ENCODE measurements at places on chromosomes 13 and 19.

- DNase-seq: no peak
These were observed 11.4 kb downstream of the GPR180 start for GRCh38 chr13:94613051-94613450.

DNA sequence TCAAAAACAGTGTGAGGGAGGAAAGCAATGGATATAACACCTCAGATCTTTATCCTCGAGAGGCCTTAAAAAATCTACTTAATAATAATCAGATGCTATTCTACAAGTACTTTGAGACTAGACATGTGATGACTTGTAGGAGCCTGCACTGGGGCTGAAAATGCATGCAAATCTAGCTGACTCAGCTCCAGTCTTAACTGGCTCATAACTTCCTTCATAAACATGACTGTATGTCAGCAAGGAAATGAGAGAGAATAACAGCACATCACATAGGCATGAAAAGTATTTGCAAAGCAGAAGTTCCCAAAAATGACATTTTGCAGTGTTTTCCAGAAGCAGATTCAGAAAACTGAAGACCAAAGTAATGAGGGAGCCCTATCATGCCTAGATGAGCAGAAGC lies 38.1 kb downstream of the PSG5 start:
- DNase-seq: no peak

- DNase-seq: no peak
These were observed 15.9 kb downstream of the KL start for GRCh38 chr13:33032037-33032625.

- no peak for DNase-seq
These were observed 249.0 kb downstream of the LHFPL6 start for GRCh38 chr13:39353988-39354387.

- no peak for DNase-seq
These were observed 295.0 kb downstream of the ZNF536 start for GRCh38 chr19:30667227-30667626.

GRCh38 chr13:109233293-109233692 lies 553.1 kb downstream of the IRS2 start:
- DNase-seq: no peak

DNA sequence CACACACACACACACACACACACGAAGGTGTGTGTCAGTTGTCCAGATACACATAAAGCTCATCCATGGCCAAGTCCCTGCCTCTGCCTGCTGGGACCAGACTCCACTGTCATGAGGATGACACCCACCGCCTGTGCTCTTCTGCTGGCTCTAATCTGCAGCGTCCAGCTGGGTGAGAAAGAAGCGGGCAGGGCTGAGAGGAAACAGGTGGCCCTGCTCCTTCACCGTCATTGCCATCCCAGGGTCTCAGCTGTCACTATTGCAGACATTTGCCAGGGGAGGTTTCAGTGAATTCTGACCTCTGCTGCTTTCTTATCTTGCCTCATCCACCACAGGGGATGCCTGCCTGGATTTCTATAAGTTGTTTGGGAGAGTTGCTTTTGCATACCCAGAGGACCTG lies 31.4 kb downstream of the SCGB2B2 start:
- DNase-seq: no peak

GRCh38 chr13:48994706-48995105 lies 19.0 kb downstream of the FNDC3A start:
- no peak for DNase-seq

- DNase-seq: no peak
These were observed 1227.9 kb upstream of the SPRY2 start for GRCh38 chr13:81568824-81569223.

- DNase-seq: no peak
These were observed 1.8 kb downstream of the ZNF175 start for GRCh38 chr19:51572908-51573307.

GRCh38 chr19:7901337-7901736 lies 2.3 kb upstream of the MAP2K7 start:
- no peak for DNase-seq

GRCh38 chr13:27830010-27830409 lies 37.7 kb downstream of the GSX1 start:
- DNase-seq: peak; percentile 78

DNA sequence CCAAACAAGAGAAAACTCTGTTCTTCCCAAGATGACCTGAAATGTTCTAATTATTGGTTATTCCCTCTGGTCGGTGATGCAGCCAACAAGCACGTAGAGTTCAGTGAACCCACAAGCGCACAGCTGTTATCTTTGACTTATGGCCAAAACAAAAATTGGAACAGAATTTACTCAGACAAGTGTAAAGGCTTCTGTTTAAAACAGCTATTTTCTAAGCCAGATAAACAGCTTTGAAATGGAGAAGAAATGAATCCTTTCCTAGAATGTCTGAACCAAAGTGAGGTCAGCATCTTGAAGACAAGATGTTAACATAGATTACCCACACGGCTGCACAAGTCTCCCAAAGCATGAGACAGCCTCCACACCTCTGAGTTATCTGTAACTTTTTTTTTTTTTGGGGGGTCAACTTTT lies 669.2 kb downstream of the DIAPH3 start:
- no peak for DNase-seq

DNA sequence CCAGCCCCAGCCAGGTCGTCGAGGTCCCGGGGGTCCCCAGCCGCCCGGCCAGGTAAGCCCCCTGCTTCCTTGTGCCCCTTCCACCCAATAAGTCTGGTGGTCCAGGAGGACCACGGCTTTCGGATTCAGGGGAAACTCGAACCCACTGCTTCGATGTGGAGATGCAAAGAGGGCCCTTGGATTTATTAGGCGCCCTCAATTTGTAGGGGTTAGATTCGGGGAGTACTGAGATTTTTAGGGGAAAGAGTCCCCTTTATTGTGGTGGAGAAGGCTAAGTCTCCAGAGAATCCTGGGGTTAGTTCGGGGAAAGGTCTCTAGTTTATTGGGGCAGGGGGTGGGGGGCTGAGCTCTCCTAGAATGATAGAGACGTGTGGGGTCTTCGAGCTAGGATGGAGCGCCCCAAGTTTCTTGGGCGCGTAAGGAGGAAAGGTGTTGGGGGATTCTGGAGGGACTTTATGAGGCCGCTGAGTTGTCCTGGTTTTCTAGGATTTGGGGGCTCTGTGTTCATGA lies 3.8 kb upstream of the LTBP4 start:
- DNase-seq: no peak

- no peak for DNase-seq
These were observed 693.4 kb downstream of the PCDH9 start for GRCh38 chr13:66536746-66537145.

DNA sequence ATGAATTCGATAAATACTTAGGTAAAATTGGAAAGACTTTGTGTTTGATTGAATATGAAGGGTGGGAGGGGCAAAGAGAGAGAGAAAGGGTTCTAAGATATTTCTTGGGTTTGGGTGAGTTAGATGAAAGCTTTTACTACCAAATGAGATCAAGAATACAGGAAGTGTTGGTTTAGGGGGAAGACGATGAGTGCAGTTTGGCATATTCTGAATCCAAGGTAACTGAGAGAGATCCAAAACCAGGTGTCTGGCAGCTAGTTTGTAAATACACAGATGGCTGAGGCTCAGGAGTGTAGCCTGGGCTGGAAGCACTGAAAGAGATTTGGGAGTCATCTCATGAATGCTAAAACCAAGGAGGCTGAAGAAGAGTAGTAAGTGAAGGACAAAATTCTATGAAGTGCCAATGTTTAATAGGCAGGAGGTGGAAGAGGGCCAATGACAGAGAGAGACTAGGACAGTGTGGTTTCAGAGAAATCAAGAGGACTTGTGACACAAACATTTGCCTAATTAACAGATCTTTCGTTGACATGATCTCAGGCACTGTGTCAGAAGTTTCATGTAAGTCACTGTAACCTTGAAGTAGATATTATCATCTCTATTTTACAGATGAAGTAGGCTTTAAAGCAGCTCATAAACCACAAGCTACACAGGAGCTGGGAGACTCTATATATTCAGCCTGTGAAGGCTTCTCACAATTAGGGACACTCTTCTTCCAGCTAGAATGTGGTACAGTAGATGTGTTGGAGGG lies 70.2 kb upstream of the ZDHHC20 start:
- DNase-seq: no peak

DNA sequence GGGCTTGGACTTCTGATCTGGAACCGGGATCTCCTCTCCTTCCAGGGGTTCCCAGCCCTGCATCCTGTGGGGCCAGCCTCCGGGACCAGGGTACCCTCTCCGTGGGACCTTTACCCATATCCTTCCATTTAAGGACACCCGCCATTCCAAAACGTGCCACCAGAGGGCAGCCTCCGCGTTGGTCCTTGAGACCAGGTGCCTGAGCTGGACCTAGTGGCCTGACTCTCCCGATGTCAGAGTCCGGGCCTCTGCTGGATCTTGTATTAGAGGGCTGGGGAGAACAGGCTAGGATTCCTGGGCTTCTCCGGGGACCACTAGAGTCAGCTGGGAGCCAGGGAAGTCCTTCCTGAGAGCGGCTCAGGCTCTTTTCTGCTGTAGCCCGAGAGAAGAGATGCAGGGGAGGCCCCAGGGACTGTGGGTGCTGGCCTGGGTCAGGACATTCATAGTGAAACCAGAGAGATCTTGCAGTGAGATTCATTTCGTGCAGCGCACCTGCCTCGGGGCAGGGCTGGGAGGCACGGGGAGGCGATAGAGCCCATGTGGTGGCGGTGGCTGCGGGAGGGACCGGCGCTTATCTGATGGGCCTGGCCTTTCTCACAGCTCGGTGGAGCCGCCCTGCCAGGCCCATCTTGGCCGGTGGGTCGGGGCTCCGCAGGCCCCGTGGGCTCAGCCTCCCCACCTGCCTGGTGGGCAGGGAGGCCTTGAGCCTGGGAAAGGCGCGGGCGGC lies 9.8 kb upstream of the SLC7A10 start:
- DNase-seq: peak; percentile 84

DNA sequence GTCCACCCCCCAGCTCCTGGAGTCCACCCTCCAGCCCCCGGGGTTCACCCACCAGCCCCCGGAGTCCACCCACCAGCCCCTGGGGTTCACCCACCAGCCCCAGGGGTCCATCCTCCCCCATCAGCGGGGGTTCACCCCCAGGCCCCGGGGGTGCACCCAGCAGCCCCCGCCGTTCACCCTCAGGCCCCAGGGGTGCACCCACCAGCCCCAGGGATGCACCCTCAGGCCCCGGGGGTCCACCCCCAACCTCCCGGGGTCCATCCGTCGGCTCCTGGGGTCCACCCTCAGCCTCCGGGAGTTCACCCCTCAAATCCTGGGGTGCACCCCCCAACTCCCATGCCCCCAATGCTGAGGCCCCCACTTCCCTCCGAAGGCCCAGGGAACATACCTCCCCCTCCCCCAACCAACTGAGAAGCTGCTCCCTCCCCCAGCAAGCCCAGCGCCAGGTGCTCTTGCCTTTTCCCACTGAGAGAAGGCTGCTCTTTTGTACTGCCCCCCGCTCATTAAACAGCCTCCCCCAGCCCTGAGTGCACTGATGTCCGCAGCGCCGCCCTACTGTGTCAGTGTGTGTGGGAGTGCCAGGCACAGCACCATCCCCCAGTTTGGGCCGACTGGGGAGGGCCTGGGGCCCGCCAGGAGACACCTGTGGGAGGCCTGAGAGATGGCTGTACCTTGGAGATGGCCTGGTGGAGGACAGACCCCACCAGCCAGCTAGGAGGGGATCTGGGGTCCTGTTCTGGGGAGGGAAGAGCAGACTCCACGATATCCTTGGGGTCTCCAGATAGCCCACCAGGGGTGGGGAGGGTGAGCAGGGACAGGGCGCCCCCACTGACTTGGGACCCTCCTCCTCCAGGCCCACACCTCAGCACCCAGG lies 750 bp upstream of the AMH start:
- DNase-seq: no peak

DNA sequence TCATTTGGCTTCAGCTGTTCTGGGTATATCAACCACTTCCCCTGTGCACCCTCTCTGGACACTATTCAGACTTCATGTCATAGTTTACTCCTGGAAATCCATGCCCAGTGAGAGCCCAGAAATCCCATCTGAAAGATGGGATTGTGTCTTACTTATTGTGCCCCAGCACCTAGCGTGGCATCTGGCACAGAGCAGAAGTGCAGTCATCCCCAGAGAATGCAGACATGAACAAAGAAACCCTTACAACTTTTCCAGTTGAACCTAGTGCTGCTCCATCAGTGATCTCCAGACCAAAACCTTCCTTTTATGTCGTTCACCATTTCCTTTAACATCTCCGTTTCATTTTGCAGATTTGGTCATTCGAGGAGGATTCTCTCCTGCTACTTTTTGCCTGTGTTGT lies 60.6 kb downstream of the MBNL2 start:
- no peak for DNase-seq
